ENCODE measurements at places on chromosomes 11 and 22.

- DNase-seq = no peak
Measured at GRCh38 chr11:45730014-45730413, 64.6 kb upstream of the CHST1 start.

DNA sequence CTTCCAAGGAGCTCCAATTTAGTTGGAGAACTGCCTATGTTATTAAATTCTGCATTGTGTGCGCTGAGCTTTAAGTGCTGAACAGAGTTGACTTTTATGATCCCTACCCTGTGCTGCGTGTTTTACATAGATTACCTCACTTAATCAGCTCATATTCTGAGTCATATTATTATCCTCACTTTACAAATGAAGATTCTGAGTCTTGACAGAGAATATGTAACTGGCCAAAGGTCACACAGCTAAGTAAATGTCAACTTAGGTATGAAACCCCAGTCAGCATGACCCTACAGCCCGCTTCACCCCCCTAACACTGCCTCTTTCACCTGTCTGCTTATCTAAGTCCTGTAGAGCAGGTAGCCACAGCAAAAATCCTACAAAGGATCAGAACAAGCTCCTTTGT lies 19.8 kb upstream of the TMPRSS5 start:
- DNase-seq = no peak

DNA sequence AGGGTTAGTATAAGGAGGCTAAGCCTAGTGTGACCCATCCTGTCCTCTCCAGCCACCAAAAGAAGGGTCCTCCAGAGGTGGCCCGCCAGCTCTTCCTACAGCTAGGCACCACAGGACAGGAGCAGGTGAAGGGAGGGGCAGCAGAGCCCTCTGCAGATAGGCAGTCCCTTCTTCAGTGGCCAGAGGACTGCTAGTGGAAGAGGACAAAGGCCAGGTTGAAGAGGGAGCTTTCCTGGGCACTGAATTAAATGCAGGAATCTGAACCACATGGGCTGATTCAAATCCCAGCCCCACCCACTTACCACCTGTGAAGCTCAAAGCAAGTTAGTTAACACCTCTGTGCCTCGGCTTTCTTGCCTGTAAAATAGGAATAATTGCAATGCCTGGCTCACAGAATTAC lies 409.5 kb downstream of the NXPE2 start:
- no peak for DNase-seq

DNA sequence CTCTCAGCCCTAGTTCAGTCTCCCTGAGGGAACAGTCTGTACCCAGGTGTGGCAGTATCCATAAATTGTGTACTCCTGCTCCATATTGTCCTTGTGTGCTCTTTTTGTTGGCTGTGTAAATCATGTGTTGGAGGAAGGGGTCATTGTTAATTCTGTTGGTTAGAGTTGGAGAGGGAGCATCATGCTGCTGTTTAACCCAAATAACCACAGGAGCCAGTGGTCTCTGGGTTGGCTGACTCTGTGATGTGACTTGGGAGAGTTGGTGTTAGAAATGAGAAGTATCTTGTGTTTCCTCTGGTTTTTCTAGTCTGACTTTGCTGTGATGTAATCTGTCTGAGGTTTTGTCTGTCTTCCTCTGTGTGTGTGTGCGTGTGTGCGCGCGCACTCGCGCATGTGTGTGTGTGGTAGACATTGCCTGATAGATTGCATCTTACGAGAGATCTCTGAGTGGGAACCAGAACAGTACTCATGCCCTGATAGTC lies 30.5 kb downstream of the CTNND1 start:
- peak; percentile 68 for DNase-seq

DNA sequence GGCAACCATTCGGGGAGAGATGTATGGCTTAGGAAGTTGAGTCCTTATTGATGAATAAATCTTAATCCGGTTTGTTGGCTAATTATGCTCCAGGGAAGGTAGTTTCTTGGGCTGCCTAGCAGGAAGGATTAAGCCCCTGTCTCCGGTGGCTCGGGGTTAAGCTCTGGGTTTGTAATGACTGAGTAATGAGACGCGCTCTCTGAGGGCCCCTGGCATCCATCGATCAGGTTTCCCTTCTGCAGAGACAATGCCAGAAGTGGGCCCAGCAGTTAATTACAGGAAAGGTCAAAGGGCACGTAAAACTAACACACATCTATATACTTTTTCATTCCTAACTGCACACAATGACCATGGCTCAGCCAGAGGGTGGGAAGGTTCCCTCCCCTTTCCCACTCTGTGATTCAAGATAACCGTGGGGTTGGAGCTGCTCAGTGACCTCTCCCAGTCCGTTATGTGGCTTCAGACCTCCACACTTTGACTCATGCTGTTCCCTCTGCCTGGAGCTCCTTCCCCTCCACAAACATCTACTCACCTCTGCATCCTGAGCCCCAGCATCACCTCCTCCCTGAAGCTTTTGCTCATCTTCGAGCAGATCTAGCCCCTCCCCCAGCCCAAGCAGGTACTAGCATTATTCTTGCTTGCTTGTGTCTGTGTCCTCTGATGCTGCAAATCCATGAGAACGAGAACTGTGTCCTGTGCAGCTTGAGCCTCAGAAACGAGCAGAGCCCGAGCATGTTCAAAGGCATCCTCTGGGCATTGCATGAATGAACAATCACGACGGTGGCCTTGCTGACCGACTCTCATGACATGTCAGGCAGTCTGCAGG lies 16.6 kb downstream of the SCUBE1 start:
- no peak for DNase-seq

- DNase-seq = no peak
Measured at GRCh38 chr11:84788220-84788619, 838.9 kb downstream of the DLG2 start.

DNA sequence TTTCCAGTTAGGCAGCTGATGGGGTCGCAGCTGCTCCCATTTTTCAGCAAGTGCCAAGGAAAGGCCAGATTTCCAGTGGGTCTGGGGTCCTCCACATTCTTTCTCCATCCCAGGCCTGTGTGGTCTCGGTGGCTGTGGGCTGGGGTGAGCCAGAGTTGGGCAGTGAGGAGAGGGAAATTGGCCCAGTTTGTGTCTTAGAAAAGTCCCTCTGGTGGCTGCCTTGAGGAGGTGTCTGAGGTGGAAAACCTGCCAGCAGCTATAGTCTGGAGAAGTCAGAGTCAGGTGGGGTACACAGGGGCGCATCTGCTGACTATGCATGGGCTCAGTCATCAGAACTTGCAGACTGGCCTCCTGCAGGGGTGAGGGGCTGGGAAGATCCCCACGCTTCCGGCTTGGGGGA lies 30.5 kb downstream of the MRGPRD start:
- no peak for DNase-seq

DNA sequence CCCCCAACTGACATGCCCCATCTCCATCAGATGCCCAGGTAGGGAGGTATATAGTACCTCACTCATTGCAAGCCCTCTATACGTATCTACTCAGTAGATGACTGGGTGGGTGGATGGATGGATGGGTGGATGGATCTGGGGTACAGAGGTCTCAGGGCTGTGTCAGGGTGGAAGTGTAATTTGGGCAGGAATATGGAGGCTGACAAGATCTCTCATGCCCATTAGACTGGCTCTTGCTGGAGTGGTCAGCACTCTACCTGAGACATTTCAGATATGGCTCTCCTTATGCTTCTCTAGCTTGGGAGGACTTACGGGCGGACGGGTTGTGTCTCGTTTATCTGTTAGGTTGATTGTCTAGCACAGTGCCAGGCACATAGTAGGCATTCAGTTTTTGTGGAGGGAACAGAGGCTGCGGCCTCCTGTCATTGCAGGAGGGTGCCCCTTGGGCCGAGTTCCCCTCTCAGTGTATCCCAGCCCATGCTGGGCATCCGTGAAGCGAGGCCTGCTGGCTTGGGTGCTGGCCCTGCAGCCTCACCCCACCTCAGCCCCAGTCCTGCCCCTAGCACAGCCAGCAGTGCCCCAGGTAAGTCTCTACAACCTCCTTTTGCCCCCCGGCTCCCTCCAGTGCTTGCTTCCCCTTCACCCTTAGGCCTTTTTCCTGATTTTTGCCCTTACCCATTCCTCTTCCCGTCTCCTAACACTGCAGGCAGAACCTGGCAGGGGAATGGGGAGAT lies 13.7 kb downstream of the ROBO3 start:
- DNase-seq = no peak

GRCh38 chr22:31080164-31080847 lies 812 bp upstream of the SMTN start:
- no peak for DNase-seq

DNA sequence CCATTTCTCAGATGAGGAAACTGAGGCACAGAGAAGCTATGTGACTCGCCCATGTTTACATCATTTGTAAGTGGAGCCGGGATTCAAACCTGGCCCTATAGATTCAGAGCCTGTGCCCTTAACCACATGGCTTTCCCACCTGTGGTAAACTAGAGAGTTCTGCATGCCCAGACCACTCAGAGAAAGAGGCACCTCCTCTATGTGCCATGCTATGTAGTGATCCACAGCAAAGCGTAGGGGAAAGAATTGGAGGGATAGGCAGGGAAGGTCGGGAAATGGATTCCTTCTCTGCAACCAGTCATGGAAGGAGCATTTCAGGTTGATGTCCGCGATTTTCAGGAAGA lies 15.4 kb upstream of the POU2AF2 start:
- no peak for DNase-seq

GRCh38 chr11:2807025-2807681 lies 78.4 kb downstream of the CDKN1C start:
- no peak for DNase-seq

GRCh38 chr11:73217810-73218105 lies 323 bp upstream of the P2RY2 start:
- no peak for DNase-seq

GRCh38 chr11:47288066-47288465 lies 18.1 kb downstream of the MADD start:
- DNase-seq = no peak

- DNase-seq = no peak
Measured at GRCh38 chr11:72250661-72251464, 6.9 kb upstream of the PHOX2A start.

GRCh38 chr11:119673759-119674336 lies 55.2 kb downstream of the NECTIN1 start:
- peak; percentile 9 for DNase-seq

GRCh38 chr11:31254415-31254814 lies 115.1 kb downstream of the DCDC1 start:
- DNase-seq = no peak

- no peak for DNase-seq
Measured at GRCh38 chr11:98734686-98735085, 286.1 kb upstream of the CNTN5 start.

DNA sequence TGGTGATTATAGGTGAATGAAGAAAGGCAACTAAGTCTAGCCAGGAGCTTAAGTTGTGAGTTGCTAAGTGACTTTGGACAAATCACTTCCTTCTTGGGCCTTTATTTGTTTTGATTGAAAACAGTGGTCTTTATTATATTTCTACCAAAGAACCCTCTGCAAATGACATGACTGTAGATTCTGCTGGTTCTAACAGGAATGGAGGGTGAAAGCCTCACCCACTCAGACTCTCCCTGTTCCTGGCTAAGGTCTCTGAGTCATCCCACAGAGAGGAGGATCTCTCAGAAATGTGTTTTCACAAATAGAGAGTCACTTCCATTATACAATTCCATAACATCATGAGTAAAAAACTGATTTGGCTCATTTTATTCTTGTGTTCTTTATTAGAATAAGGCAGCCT lies 583.9 kb upstream of the LRRC4C start:
- DNase-seq = no peak

- no peak for DNase-seq
Measured at GRCh38 chr11:107969219-107969618, 39.5 kb upstream of the CUL5 start.

DNA sequence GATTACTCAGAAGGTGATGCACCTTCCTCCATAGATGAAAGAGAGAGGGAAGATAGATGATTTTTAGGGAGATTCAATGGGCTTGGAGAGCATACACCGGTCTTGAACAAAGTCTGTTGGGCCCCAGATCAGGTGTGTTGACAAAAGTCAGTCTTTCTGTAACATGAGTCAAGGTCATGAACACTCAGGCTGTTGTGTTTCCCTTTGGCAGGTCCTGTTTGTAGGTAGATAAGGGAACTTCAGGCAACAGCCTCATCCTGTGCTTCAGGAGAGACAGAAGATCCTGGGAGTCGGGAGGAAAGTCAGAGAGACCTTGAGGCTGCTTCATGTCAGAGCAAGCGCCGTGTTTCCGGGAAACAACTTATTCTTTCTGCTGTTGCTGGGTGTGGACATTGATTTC lies 703.1 kb downstream of the BRD1 start:
- no peak for DNase-seq

- DNase-seq = no peak
Measured at GRCh38 chr22:25169278-25170031, 30.2 kb upstream of the CRYBB3 start.
